Fibroblast of villous mesenchyme (primary cell): ENCODE measurements at places on chromosomes 11 and 22.

DNA sequence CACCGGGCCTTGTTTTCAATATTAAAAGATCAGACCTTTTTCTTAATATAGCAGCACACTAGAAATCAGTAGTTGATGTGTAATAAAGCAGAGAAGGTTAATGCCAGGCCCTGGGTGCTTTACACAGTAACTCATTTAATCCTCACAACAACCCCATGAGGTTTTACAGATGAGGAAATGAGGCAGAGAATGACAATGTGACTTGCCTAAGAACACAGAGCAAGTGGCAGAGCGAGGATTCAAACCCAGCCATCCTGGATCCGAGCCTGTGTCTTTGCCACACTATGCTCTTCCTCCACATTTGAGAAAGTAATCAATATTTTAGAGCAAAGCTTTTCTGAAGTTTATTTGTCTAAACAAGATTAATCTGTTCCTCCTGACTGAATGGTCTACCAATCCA is 7.2 kb downstream of the JAML start:
- no peak for DNase-seq

DNA sequence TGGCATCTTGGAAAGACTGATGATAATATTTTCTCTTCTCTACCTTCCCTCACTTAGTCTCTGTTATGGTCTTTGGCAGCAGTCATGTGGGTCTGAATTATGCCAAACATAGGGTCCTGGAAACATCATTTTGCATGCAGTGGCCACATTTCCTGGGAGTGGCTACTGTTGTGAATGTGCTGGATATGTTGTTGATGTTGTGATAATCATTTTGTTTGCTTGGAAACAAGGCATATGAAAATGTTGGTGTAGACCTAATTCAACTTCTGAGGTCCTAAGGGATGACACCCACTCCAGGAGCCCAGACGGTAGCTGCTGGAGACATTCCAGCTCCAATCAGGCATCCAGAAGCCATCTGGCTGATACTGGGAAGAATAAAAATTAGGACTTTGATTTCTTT is 109.7 kb downstream of the DCDC1 start:
- no peak for DNase-seq

GRCh38 chr11:117719480-117719879 is 77.5 kb downstream of the DSCAML1 start:
- DNase-seq, result no peak

- DNase-seq, result no peak
Measured at GRCh38 chr11:91906871-91907624, 317.6 kb upstream of the FAT3 start.

GRCh38 chr11:2775083-2775625 is 75.4 kb upstream of the KCNQ1OT1 start:
- no peak for DNase-seq

DNA sequence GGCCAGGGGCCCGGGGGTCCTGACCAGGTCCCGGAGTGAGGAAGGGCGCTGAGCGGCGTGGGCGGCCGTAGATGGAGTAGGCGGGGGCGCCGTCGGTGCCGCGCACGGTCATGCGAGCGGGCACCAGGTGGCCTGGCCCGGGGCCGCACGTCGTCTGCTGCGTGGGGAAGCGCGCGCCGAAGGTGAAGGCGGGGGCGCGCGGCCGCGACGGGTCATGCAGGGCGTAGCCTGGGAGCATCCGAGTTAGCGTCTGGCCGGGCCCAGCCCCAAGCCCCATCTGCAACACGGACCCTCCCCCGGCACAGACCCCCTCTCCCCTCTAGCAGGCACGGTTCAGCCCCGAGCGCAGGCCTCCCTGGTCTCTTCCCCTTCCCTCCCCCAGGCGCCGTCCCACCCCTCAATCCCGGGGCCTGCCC is 1.7 kb upstream of the TYMP start:
- DNase-seq, result peak; percentile 63

DNA sequence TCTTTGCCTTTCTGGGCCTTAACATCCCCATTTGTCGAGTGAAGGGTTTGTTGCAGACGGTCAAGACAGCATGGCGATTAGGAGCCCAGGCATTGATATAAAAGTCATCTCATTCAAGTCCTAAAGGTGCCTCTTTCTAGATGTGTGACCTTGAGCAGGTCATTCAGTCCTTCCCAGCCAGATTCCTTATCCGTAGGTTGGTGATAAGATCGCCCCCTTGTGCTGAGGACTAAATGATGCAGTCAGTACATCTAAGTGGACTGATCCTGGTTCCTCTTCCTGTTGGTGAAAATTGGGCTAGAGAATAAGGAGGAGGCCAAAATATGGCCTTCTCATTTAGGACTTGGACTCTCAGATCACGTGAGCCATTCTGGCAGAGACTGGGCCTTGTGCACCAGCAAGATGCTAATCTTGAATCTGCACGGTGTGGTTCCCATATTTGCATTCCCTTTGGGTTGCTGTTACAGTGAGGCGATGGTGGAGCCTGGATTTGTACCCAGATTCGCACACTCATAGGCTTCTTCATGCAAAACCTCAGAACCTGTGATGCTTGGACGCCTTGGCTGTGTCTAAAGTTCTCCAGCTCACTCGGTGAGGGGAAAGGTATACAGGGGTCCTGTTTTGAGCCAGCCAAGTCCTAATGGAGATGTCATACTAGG is 156.8 kb downstream of the MYO18B start:
- DNase-seq, result no peak

- no peak for DNase-seq
Measured at GRCh38 chr11:95922536-95923438, 1.1 kb downstream of the MTMR2 start.

DNA sequence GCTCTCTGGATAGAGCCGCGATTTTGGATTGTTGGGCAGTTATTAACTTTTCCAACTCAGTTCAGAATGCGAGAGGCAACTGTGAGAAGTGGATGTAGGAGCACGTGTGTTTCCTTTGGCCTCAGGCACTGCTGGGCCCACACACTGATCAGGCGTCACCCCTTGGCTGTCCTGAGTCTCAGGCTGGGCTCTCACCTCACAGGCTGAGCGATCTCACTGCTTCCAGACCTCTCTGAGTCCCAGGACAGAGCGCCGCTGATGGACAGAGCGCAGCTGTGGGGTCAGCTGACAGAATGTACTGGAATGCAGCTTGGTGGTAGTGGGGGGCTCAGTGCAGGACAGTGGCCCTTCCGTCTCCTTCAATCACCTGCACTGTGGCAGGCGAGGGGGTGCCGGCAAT is 516.2 kb downstream of the TBC1D22A start:
- no peak for DNase-seq

GRCh38 chr22:23233084-23233531 is 52.8 kb downstream of the BCR start:
- no peak for DNase-seq

DNA sequence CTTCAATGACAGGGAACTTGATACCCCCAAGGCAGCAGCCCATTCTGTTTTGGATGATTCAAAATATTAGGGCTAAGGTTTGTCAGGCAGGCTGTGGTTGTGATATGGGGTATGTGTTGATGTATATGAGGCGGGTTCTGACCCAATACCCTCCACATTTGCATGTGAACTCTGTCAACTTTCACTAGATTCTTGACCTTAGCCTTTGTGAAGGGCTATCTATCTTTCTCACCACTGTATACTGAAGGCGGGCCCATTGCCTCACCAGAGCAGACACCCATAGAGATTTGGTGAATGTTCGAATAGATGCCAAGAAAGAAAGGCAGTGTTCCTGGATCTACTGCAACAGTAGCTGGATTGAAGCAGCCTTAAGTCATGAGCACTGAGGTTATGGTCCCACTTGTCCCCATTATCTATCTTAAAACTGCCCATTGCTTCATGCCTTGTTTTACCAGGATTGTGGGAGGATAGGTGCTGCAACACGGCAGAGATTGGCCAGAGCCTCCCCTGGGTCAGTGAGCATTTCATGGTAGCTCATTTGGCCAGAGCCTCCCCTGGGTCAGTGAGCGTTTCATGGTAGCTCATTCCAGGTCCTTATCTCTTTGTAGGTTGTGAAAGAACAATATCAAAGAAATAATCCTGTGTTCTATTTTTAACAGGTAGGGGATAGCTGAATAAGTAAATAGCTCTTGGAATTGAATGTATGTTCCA is 399.6 kb downstream of the TMEM135 start:
- DNase-seq, result no peak
